ENCODE measurements at places on chromosomes 13 and 19. TPM values are rescaled to one million over a fixed set of nuclear protein-coding genes. Genes with fewer than 3 reads are reported as not detected.

Gene TGFBR3L
- total RNA-seq, result 0.86 TPM

Gene ZNF480
- total RNA-seq, result 8.2 TPM

Gene GADD45B
- total RNA-seq, result 70.9 TPM

- DNase-seq, result no peak
Observed at GRCh38 chr13:98942997-98943396, 34.9 kb downstream of the DOCK9 start.

- DNase-seq, result no peak
Observed at GRCh38 chr19:55242517-55242916, 14.0 kb upstream of the TMEM86B start.

GRCh38 chr13:98358937-98359336, 181.9 kb upstream of the RNF113B start:
- no peak for DNase-seq

- no peak for DNase-seq
Observed at GRCh38 chr19:50433201-50434180, 799 bp downstream of the MYBPC2 start.

GRCh38 chr19:52115526-52116053, 20.0 kb upstream of the ZNF841 start:
- DNase-seq, result no peak

DNA sequence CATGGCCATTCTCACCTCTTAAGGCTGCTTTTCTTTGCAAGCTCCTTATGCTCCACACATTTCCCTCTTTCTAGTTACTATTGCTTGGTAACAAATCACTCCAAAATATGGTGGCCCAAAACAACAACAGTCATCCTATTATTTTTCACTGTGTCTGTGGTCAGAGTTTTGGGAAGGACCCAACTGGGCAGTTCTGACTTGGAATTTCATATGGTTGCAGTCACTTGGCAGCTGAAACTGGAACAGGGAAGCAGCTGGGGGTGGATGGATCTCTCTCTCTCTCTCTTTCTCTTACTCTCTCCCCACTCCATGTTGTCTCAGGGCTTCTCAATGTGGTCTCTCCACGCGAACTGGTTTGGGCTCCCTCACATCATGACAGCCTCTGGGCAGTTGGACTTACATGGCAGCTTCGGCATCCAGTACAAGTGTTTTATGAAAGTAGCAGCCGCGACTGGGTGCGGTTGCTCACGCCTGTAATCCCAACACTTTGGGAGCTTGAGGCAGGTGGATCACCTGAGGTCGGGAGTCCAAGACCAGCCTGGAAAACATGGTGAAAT, 39.6 kb downstream of the NUMBL start:
- peak; percentile 37 for DNase-seq

GRCh38 chr13:61600360-61601033, 184.8 kb upstream of the PCDH20 start:
- no peak for DNase-seq

Measured in fibroblast of villous mesenchyme (primary cell).